ENCODE measurements at places on chromosomes 3 and 15.

- DNase-seq = no peak
These were observed 37.3 kb downstream of the EXOG start for GRCh38 chr3:38533285-38533976.

DNA sequence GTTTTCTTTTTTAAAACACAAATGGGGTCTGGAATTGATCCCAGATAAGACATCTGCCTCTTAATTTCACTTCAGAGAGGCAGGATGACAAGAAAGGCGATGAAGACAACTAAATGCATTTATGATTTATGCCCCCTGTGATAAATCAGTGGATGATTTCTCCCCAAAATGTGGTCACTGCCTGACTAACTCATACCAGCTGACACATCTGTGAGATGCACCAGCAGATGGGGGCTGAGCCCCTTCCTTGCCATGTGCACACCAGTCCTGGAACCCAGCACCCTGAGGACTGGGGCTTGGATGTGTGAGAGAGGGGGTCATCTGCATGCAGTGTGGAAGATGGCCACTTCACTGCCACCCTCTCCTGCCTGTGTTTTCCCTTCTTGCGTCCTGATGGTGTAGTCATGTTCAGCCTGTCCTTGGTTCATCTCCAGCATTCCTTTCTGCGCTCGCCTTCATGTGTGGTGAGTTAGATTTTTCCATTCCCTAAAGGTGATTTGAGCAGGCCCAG lies 264.3 kb downstream of the LRTM1 start:
- no peak for DNase-seq

GRCh38 chr3:53534676-53535400 lies 40.4 kb downstream of the CACNA1D start:
- DNase-seq = no peak

GRCh38 chr3:82610236-82610635 lies 848.8 kb upstream of the GBE1 start:
- no peak for DNase-seq

DNA sequence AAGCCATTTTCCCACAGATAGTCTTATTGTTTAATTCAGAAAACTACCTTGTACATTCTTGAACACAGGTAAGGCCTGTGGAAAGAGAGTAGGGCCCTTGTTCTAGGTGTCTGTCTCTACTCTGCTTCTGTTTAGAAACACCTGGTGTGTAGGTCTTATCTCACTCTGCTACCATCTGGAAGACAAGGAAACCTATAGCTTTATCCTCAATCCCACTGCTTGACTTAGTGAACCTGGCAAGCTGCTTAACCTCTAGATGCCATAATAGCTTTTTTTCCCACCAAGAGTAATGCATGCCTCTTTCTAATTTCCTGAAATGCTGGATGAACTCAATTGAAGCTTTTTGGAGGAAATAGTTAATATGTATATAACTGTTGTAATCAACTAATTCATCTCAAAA lies 82.6 kb upstream of the RAP2B start:
- DNase-seq = no peak

- no peak for DNase-seq
These were observed 287.3 kb downstream of the XXYLT1 start for GRCh38 chr3:194983620-194984019.

DNA sequence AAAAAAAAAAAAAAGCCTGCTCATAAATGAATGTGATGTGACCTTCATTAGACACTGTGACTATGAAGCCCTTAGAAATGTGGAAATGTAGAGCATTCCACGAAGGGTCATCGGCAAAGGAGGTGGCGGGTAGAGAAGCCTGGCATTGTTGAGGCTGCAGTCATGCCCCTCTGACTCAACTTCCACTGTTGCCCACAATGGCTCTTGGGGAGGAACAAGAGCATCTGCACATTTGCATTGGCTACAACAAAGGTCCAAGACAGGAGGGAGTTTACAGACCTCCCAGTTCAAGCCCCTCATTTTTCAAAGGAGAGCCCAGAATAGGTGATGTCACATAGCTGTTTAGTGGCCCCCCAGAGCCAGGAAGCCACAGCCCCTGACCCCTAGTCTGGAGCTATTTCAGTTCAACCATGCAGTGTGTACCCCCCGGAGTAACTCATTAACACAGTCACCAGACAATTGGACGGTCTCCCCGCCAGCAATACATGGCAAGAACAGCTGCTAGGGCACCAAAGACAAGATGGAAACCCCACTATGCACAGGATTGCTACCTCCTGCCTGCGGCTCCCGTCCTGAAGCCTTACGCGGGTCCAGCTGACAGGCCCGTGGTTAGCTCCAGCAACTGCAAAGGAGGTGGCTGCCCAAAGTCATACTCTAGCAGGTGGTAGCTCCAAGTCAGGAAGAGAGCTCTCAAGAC lies 56.2 kb downstream of the SH3BP5 start:
- DNase-seq = no peak

DNA sequence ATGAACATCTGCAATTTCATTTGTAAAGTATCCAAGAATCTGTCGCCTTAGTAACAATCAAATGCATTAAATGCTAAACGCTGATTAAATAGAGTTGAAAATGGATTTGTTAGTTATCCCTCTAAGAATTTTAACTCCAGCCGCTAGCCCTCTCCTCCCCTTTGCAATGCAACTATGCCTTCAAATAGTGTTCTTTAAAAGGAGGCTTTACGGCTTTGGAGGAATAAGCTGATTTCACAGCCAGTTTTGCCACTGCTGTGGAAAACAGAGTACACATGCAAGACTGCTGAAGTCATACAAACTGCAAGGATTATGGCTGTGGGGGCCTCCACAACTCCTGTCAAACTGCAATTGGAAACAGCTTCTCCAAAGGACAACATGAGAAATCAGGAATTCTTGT lies 89.2 kb downstream of the CERS3 start:
- no peak for DNase-seq

DNA sequence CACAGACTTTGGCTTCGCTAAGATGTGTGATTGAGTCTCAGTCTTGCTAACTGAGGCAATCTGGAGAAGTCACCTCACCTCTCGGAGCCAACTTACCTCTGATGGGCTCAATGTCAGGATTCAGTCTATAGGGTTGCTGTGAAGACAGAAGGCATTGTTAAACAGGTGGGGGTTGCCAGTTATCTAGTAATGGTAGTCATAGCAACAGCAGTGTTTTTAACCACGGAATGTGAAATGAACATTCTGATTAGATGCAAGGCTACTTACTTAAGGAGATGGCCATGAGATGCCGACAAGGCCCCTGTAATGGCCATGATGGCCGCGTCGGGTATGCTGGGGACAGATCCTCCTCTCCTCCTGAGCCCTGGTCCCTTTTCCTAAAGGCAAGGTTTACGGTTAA lies 243.1 kb downstream of the GABRG3 start:
- no peak for DNase-seq

DNA sequence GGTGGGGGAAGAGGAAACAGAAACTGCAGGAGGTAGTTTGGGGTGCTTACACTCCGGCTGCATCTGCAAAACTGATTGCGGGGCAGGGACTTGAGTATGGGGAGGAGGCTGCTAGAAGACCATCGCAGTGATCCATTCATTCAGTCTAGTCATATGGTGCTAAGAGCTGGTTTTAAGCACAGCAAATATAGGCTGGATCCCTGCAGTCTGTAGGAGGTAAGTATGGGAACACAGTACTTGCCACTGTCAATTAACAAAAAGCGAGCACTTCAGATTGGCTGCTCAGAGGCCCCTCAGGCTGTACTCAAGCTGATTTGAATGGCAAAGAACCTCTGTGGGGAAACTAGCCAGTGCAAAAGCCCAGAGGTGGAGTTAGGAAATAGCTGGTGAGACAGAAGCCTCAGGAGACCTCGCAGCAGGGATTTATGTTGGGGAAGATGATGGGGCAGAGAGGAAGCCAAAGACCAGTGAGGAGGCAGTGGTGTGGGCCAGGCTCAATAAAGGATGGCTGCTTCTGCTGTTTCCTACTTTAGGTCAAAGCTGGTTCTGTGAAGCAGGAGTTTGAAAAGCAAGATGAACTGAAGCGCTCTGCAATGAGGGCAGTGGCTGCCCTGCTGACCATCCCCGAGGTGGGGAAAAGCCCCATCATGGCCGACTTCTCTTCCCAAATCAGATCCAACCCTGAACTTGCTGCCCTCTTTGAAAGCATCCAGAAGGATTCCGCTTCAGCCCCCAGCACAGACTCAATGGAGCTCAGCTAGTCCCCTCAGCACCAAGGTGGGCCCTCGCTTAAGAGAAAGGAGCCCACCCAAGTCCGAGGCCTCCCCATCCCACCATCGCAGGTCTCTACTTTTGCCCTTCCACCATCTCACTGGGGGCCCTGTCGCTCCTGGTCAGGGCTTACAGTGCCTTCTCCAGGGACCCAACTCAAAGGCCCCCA lies 7.9 kb downstream of the RPL32 start:
- no peak for DNase-seq

DNA sequence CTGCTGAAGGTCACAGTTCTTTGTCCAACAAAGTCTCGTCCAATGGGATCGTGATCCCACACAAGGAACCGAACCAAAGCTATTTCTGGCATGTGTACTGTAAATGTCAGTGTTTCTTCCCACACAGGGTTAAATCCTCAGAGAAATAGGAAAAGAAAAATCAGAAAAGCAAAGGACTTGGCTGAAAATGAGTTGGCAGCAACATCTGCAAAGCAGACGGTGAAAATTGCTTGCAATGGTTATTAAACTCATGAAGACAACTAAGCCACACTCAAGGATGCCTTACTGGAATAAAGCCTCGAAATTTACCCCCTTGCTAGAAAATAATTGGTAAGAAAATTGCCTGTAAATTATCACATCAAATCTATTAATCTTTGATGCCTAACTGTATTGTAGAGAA lies 195.2 kb upstream of the STRIT1 start:
- no peak for DNase-seq

DNA sequence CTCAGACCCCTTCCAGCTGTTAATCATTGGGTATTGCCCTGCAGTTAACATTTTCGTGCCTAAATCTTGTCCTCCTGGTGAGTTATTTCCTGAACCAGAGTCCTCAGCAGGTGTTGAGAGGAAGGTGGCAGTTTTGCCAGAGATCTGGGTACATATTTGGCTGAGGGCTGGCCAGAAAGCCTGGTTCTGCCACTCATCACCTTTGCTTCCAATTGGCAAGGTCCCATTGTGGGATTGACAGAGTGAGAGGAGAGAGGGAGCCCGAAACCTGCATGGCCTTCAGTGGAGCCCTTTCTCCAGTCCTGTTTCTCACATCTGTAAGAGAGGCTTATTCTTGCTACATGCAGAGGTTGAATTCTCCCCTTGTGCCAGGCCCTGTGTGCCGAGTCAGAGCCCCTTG lies 8.9 kb upstream of the TKT start:
- DNase-seq = no peak

GRCh38 chr15:68507447-68507846 lies 71.3 kb upstream of the CORO2B start:
- no peak for DNase-seq

- no peak for DNase-seq
These were observed 976 bp downstream of the ATP2B2 start for GRCh38 chr3:10504171-10505049.

DNA sequence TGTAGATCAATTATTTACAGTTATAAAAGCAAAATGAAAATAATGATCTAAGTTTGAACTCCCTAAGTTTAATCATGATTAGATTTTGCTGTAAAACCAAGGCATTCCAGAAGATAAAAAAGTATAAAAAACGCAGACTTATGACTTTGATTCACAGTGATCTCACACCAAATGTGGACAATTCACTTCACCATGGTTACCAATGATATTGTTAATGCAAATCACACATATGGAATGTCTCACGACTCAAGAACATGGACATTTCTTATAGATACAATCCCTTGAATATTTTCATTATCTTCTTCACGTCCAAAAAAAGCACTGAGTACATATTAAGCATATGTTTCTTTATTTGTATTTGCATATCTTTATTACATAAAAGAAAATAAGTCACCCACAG lies 1054.2 kb downstream of the NAALADL2 start:
- no peak for DNase-seq

DNA sequence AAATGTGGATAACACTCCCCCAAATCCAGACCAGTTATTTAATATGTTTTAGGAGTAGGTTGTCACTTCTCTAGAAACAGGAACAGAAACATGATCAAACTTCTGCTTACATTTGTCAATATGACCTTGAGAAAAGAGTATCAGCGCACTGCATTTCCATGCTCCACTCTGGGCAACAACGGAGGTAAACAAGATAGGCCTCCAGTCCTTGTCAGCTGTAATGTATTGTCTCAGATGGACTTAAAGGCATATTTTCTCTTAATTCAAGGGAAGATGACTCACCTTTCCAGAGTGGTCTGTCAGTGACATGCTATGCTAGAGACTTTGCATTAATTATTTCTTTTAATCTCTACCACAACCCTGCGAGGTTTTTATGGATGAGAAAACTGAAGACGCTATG lies 51.6 kb upstream of the TCF12 start:
- DNase-seq = no peak

DNA sequence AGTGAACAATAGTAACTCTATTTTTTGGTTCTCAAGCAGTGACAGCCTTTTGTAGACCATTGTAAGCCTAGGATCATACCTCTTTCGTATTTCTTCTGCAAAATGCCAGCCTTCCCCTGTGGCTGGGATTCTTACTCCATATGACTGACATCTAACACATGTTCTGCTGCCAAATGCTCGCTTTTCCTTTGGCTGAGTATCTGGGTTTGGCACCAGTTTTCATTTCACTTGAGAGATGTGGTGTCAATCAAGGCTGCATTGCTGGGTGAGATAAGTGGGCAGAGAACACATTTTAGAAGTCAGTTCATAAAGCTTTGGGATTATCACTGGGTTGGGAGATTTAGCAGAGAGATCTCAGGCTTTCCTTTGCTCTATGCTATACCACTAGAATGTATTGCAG lies 514.7 kb upstream of the SGO1 start:
- no peak for DNase-seq

DNA sequence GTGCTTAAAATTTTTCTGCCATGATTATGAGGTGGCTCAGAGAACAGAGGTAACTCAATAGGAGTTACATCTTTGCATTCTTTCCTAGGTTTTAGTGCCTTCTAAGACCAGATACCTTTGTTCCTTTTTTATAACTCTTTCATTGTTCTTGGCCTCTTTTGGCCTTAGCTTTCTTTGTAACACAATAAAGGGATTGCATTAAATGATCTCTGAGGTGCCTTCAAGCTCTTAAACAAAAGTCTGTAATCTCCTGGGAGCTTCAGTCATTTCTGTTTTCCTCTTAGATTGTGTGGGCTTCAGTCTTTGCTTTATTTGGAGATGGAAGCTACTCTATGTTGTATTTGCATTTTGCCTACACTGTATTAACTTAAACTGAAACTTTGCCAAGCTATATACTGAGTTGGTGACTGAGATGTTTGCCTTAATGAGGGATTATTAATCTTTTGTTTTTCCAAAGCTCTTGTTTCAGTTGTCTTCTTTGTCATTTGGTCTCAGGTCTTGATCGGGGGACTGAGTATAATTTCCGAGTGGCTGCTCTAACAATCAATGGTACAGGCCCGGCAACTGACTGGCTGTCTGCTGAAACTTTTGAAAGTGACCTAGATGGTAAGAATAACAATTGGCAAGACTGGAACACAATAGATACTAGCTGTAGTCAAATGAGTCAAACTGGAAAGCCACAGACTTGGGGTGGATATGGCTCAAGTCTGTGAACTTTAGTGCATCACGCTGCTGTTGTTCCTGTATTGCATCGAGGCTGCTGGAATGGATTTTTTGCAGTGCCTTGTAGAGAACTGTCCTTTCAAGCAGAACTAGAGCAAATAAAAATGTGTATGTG lies 110.3 kb downstream of the HCN4 start:
- DNase-seq = no peak
